Fibroblast of lung (primary cell): ENCODE measurements at places on chromosomes 13 and 19.
A peak's percentile ranks its signal among the peaks of the same experiment; 100 is the strongest.

- DNase-seq = no peak
These were observed 142.8 kb upstream of the UBL3 start for GRCh38 chr13:29993196-29993595.

- DNase-seq = no peak
These were observed 1.4 kb downstream of the SERTM1 start for GRCh38 chr13:36675213-36675536.

- no peak for DNase-seq
These were observed 67.4 kb downstream of the GGACT start for GRCh38 chr13:100520936-100521850.

DNA sequence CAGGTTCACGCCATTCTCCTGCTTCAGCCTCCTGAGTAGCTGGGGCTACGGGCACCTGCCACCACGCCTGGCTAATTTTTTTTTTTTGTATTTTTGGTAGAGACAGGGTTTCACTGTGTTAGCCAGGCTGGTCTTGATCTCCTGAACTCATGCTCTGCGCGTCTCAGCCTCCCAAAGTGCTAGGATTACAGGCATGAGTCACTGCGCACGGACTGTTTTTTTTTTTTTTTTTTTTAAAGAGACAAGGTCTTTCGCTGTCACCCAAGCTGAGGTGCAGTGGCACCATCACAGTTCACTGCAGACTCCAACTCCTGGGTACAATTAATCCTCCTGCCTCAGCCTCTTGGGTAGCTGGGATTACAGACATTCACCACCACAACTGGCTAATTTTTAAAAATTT, 8.2 kb upstream of the ADAMTS10 start:
- DNase-seq = no peak

DNA sequence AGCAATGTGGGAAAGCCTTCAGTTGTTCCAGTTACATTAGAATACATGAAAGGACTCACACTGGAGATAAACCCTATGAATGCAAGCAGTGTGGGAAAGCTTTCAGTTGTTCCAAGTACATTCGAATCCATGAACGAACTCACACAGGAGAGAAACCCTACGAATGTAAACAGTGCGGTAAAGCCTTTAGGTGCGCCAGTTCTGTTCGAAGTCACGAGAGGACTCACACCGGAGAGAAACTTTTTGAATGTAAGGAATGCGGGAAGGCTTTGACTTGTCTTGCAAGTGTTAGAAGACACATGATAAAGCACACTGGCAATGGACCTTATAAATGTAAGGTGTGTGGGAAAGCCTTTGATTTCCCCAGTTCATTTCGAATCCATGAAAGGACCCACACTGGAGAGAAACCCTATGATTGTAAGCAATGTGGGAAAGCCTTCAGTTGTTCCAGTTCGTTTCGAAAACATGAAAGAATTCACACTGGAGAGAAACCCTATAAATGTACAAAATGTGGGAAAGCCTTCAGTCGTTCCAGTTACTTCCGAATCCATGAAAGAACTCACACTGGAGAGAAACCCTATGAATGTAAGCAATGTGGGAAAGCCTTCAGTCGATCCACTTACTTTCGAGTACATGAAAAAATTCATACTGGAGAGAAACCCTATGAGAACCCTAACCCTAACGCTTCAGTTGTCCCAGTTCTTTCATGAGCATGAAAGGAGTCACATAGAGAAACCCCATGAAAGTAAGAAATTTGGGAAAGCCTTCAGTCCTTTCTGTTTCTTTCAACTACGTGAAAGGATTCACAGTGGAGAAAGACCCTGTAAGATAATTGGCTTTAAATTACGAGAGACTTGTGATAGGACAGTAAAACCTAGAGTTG, 20.1 kb downstream of the ZNF627 start:
- DNase-seq = peak; percentile 16

DNA sequence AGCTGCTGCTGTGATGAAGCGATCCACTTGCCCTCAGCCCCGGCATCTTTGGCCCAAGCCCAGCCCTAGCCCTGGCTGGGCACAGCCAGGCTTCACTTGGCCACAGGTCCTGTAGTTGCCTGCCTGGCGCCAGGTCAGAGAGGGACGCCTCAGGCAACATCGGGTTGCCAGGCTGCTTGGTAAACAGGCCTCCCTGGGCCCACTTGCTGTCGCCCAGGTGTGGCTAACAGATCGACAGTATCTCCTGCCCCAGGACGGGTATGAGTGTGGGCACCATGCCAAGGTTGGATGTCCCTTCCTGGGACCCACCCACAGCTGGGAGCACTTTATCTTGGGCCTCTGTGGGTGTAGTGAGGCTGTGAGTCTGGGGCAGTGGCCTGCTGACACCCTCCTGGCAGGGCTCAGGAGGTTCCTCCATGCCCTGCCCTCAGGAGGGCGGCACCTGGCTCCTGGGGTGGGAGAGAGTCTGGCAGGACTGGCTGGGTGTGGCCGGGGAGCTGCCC, 27.8 kb downstream of the CARM1 start:
- DNase-seq = no peak

GRCh38 chr13:47211106-47211505, 314.3 kb upstream of the HTR2A start:
- DNase-seq = no peak

DNA sequence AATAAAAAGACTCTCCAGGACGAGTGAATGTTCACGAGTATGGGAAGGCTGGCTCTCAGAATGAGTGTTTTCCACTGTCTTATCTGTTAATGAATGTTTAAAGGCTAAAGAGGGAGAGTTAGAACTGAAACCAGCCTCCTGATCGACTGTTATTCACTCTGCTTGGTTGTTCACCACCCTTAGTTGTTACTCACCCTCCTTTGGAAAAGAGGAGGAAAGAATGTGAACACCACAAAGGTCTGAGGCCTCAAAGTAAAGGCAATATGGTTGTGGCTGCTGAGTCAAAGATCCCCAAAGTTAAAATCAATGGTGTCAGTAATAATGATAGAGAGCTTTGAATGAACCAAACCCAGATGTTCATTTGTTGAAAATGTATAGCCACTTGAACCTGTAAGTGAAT, 1793.2 kb upstream of the PCDH20 start:
- DNase-seq = peak; percentile 76

- DNase-seq = no peak
These were observed 3.7 kb upstream of the FCER2 start for GRCh38 chr19:7705387-7706187.

DNA sequence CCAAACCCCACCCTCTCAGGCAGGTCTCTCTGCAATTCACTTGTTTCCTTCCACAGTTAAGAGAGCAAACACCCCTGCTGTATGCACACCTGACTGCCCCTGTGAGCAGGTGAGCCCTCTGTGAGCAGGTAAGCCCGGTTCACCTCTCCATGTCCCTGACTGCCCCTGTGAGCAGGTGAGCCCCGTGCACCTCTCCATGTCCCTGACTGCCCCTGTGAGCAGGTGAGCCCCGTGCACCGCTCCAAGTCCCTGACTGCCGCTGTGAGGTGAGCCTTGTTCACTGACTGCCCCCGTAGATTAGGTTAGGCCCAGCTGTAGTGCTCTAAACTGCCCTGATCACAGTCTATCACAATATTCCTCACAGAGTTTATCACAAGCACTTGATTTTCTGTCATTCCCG, 29.2 kb downstream of the TMTC4 start:
- no peak for DNase-seq

DNA sequence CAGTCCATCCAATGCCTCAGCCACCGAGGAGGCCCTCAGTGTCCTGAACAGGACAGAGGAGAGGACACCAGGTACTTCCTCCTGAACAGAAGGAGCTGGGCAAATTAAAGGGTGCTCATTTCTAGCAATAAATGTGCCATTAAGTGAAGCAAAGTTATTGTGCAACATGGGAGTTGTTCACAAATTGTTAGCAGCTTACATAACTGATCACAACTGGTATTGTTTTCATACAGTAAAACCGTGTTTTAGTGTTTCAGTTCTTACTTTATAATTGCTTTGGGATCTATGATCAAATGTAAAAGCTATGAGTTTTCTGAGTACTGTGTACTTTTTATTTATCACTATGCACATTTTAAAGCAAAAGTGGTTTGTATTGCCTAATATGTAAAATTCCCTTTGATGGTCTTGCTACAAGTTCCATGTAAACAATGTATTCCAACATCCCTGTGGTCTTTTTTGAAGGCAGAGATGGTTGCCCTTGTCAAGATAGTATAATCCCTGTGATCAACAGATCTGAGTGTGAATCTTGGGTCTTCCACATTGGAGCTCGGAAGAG, 263.1 kb downstream of the FGF14 start:
- DNase-seq = peak; percentile 42

GRCh38 chr13:109764470-109765291, 21.7 kb downstream of the IRS2 start:
- DNase-seq = no peak

DNA sequence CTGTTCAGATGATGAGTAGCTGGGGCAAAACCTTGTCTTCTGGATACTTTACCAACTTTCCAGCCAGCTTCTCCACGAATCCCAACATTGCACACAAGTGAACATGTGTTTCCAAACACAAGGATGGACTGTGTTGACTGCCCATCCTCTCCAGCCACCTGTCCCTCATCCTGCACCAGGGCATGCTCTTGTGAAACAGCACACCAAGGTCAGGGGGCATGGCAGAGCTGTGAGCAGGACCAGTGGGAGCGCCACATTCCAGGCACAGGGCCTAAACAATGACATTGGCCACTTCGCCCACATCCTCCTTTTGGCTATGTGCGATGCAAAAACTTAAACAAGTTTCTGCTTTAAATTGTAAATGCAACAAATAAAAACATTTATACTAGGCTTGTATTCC, 105.5 kb downstream of the IRS2 start:
- DNase-seq = no peak

GRCh38 chr19:4390567-4391305, 9.6 kb downstream of the SH3GL1 start:
- peak; percentile 58 for DNase-seq

- DNase-seq = no peak
These were observed 224.4 kb downstream of the FGF14 start for GRCh38 chr13:102177431-102177830.

DNA sequence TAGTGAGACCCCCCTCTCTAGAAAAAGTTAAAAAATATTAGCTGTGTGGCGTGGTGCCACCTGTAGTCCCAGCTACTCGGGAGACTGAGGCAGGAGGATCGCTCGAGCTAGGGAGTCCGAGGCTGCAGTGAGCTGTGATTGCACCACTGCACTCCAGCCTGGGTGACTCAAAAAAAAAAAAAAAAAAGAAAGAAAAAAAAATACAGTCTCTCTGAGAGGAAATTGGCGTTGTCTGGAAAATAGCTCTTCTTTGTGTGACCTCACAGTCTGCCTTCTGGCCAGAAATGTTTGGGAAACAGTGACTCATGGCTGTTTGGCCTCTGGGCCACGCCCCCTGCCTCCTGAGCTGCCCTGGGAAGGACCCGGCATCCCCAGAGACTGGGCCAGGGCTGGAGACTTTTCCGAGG, 10.7 kb downstream of the MARCHF2 start:
- peak; percentile 99 for DNase-seq

DNA sequence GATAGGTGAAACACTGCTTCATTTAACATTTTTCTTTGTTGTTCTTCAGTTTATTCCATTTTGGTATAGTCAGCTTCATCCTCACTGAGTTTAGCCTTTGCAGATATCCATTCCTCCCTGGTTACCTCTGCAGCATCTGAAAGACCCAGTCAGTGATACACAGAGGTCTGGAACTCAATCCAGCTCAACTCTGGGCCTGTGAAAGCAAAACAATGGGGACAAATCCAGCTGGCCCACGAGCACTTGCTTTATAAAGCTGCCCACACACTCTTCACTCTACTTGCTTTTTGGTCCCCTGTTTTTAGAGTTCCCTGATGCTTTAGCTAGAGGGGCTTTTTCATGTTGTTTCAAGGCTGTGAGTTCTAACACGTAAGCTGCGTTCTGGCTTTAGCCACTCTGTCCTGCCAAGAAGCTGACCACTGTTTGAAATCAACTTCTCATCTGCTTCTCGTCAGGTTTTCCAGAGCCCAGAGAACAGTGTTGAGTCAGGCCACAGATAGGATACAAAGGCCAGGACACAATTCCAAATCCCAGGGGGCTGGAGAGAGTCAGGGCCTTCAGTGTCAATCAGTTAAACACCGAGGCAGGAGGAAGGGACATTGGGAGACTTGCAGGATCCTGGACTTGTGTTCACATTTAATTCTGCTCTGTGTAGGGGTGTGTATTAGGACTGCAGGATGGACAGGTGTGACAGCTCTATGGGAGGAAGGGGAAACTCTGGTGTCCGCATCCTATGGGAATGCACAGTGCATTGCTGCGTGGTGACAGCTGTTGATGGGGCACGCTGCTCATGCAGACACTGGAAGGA, 83.5 kb upstream of the RNF113B start:
- DNase-seq = no peak

GRCh38 chr13:35953537-35954206, 177.5 kb downstream of the DCLK1 start:
- peak; percentile 88 for DNase-seq

DNA sequence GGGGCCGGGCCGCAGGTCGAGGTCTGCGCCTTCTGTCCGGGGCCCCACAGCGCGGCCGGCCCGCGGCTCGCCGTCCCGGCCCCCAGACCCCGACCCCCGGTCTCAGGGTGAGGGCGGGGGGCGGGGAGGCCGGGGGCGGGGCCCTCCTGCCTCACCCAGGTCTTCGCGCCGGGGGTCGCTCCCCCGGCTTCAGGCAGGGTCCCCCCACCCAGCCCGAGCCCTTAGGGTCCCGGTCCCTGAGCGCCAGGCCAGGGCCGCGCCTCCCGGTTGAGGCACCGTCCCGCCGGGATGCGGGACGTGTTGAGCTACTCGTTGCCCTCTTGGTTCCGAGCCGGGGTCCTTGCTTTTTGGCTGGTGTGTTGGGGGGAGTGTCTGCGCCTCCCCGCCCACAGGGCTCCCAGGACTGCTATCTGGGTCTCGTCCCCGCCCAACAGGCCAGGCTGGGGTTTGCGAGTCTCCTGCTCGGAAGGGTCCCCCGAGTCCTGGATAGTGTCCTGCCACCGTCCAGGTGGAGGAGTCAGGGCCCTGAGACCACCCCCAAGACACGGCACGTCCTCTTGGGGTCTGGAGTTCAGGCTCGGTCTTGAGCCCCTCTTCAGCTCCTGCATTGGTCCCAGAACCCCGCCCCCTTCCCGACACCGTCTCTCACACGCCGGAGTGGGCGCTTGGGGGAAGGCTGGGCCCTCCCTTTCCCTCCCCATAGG, 452 bp downstream of the PIAS4 start:
- DNase-seq = no peak

- no peak for DNase-seq
These were observed 50.5 kb upstream of the SPATA13 start for GRCh38 chr13:24110011-24110410.

DNA sequence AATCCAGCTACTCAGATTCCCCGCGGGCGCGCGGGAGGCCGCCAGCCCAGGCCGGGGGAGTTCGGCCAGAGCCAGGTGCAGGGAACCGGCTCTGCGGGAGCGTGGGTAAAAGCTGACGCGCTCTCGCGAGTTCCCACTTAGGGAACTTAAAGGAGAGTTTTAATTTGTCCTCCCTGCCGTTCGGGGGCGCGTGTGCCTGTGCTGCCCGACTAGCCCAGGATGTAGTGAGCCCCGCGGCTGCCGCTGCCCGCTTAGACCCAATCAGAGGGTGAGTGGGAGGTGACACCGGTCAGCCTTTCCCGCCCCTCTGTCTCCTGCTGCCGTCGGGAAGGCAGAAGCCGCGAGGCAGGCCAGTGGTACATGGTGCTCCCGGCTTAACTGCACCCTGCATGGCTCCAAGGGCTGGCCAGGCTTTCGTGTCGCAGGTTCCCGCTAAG, 36.0 kb upstream of the NEK3 start:
- DNase-seq = peak; percentile 84

- DNase-seq = no peak
These were observed 21.4 kb downstream of the ANKRD27 start for GRCh38 chr19:32653599-32653915.

GRCh38 chr19:35337984-35338296, 9.0 kb downstream of the CD22 start:
- no peak for DNase-seq
